ENCODE measurements at places on chromosomes 4 and X.

DNA sequence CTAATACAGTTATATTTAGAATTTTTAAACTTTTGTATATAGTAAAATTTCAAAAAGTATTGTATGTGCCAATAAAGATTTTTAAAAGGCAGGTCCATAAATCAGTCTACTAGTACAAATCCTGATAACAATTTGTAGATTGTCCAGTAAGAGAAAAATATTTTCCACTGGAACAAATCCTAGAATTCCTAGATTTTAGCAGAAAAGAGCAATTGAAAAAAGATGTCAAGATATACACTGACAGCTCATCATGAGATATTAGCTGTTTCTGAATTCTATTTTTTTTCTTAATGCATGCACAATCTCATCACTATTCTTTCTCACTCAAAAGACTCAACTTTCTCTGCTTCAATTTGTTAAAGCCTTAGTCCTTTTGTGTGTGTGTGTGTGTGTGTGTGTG is 289.2 kb upstream of the MAD2L1 start:
- DNase-seq: no peak

GRCh38 chr4:54585321-54586000 is 72.3 kb upstream of the KIT start:
- DNase-seq: peak; percentile 21

- DNase-seq: no peak
Measured at GRCh38 chr4:164846566-164846965, 30.4 kb upstream of the APELA start.

DNA sequence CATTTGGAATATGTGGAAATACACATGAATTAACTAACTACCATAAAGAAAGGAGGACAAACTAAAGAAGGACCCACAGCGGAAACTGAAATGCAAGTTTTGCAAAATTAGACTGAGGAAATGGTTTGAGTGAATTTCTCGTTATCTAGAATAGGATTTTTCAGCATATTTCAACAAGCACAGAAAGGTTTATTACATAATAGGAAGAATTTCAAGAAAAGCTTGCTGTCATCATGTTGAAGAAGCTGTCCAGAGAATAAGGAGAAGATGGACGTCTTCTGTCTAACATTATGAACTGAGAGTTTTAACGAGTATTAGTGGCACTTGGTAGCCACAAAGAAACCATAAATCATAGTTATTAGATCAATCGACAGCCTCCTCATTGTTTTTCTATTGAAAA is 45.0 kb downstream of the TEC start:
- no peak for DNase-seq

- no peak for DNase-seq
Measured at GRCh38 chr4:150215601-150216000, 137.4 kb downstream of the DCLK2 start.

DNA sequence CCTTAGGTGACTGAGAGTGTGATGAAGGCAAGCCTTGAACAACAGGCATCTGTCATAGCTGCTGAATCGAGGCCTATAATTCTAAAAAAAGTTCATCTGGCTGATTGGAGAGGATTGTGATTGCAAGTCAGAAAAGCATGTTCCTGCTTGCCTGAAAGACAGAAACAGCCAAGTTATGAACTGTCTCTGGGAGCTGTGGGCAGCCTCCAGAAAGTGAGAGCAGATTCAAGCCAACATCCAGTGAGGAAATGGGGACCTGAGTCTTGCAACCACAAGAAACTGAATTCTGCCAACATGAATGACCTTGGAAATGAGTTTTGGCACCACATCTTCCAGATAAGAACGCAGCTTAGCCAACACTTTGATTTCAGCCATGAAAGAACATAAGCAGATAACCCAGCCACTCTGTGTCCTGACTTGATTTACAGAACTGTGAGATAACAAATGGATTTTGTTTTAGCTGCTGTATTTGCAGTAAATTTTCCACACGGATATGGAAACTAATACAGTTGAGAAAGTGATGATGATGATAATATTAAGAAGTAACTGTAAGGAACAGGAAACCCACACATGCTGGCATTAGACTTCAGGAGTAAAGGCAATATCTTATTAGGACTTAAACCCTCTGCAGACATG is 240.3 kb upstream of the NDST3 start:
- DNase-seq: no peak

GRCh38 chrX:40563784-40564183 is 17.0 kb upstream of the ATP6AP2 start:
- no peak for DNase-seq

- no peak for DNase-seq
Measured at GRCh38 chrX:129318375-129318774, 204.9 kb downstream of the SMARCA1 start.

DNA sequence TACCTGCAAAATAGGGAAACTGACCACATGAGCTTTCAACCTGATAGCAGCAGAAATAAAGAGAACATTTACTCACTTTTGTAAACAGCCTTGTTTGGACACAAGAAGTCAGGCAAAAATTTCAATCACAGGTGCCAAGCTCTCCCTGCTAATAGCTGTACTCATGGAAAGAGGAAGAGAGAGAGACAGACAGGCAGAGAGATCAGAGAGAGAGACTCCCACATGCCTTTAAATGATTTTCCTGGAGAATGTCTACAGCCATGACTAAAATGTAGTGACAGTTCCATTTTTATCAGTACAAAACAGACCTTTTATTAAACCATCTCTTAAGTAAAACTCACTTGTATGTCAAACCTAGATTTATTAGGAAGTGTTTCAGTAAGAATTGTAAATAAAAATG is 752.9 kb downstream of the TRAM1L1 start:
- DNase-seq: no peak
